ENCODE measurements at places on chromosomes 3 and 15. TPM values are rescaled to one million over a fixed set of nuclear protein-coding genes. Genes with fewer than 3 reads are reported as not detected.
A peak's percentile ranks its signal among the peaks of the same experiment; 100 is the strongest.

DNA sequence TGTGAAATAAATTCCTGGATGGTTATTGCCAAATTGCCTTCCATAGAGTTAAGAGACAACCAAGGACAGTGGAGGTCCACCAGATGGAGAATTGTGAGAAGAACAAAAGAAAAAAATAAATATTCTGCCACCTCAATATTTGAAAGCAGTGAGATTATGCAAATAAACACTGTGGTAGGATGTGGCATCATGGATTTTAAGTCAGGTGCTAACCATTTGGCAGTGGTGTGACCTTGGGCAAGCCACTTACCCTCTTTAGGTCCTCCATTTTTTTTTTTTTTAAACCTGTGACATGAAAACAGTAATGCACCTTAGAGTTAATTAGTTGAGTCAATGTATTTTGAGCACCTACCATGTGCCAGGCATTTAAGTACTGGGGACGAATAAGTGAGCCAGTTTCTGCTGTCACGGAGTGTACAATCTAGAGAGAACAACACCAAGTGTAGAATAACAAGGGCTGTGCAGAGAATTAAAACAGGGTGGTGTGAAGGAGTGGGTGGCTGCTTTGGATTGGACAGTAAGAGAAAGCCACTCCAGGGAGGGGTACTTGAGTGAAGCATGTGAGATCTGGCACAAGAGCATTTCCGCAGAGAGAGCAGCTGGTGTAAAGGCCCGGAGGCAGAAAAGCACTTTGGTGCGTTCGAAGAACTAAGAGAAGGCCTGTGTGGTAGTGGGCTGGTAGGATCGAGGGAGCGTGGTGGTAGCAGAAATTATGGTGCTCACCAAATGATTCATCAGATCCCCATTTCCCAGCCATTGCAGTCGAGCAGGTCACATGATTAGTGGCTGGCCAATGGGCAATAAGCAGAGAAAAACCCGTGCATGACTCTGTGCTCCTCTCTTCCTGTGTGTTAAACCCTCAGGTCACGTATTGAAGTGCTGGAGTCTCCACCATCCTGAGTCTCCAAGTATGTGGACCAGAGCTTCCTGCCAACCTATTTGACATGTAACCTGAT is 39.2 kb downstream of the CCK start:
- no peak for DNase-seq

- DNase-seq = no peak
These were observed 13.2 kb downstream of the ABTB1 start for GRCh38 chr3:127685708-127686511.

GRCh38 chr3:188729422-188729821 is 442.3 kb upstream of the TPRG1 start:
- DNase-seq = no peak

- no peak for DNase-seq
These were observed 80.7 kb upstream of the TBL1XR1 start for GRCh38 chr3:177278016-177278415.

- DNase-seq = no peak
These were observed 4.8 kb downstream of the C3orf52 start for GRCh38 chr3:112090887-112091586.

GRCh38 chr3:43769097-43769884 is 78.6 kb downstream of the ABHD5 start:
- peak; percentile 90 for DNase-seq

The SPRED1 gene
- 0.90 TPM for total RNA-seq

Measured in activated CD4-positive, alpha-beta T cell treated with anti-CD3 and anti-CD28 coated beads for 36 hours (primary cell).